ENCODE measurements at places on chromosomes 5 and 9. TPM values are rescaled to one million over a fixed set of nuclear protein-coding genes. Genes with fewer than 3 reads are reported as not detected.

PTPRD gene
- 17.2 TPM for total RNA-seq

QRFP gene
- total RNA-seq = not detected

PCDHA3 gene
- 0.20 TPM for total RNA-seq

GRXCR2 gene
- total RNA-seq = not detected

NPR3 gene
- total RNA-seq = 43.4 TPM

DOCK2 gene
- total RNA-seq = 1.5 TPM

PTCH1 gene
- 0.89 TPM for total RNA-seq

SPINK7 gene
- not detected for total RNA-seq

HACD4 gene
- total RNA-seq = 2.0 TPM

C9 gene
- not detected for total RNA-seq

FSTL4 gene
- total RNA-seq = 0.07 TPM

SIT1 gene
- 0.07 TPM for total RNA-seq

RFESD gene
- 2.2 TPM for total RNA-seq

TMEM252 gene
- total RNA-seq = not detected

GLDC gene
- total RNA-seq = 0.33 TPM

DDX4 gene
- total RNA-seq = not detected

PCDHB3 gene
- total RNA-seq = 0.79 TPM

ORM2 gene
- not detected for total RNA-seq

CCNO gene
- 1.1 TPM for total RNA-seq

HSD17B3 gene
- not detected for total RNA-seq

HAVCR2 gene
- total RNA-seq = 0.33 TPM

INSYN2B gene
- total RNA-seq = 2.1 TPM

TMEM174 gene
- total RNA-seq = not detected

PSMB7 gene
- total RNA-seq = 157 TPM

ACOT12 gene
- 1.1 TPM for total RNA-seq
